Pancreas (tissue), 10 donors: ENCODE measurements at places on chromosomes 7 and 10.

GRCh38 chr10:78630944-78631838, 437.6 kb upstream of the ZMIZ1 start:
- no peak for DNase-seq

GRCh38 chr10:24483701-24484100, 240.0 kb downstream of the ARHGAP21 start:
- DNase-seq = no peak

DNA sequence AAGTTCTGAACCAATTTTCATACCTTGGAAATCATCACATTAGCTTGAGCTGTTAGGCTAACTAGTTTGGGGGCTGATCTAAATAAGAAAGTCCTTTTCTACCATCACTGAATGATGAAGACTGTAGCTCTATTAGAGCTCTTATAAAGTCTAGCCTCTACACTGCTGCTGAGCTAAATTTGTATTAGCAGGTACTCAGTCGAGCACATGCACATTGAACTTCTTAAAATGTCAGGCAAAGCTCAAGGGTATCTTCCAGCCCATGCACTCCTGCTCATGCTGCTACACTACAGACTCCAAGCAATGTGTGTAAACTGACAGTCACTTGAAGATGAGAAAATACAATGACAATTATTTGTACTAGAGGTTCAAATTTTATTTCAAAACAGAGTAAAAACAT, 158.8 kb upstream of the TMEM229A start:
- no peak for DNase-seq

DNA sequence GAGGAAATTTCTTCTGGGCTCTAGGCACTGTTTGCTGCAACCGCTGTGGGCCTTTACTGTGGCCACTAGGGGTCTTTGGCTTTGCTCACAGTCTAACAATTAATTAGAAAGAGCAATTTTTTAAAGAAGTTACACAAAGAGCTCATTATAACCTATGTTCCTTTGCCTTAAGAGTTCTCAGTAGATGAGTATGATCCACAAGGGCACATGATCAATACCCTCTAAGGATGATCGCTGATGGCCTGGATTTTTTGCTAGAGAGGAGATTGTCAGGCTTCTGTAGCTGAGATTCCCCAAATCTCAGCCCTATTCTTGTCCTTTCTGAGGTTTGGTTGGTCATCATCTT, 80.8 kb upstream of the RHOBTB1 start:
- DNase-seq = no peak

GRCh38 chr10:129710510-129710847, 243.4 kb downstream of the MGMT start:
- no peak for DNase-seq

DNA sequence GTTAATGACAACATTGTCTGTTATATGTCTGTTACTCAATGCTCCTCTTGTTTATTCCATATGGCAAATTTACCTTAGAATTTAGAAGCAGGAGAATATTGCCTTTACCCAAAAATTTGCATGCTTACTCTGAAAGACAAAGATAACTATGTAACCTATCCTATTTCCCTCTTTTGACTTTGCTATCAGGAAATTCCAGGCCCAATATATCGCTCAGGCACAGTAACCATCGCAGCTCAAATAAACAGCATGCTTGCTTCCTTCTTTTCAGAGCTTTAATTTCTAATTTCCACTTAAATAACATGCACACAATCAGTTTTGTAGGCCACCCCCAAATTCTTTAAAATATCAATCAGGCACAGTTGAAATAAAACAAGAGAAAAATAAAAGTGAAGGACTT, 57.8 kb downstream of the EBLN1 start:
- no peak for DNase-seq

GRCh38 chr7:24368161-24368560, 84.2 kb downstream of the NPY start:
- no peak for DNase-seq

DNA sequence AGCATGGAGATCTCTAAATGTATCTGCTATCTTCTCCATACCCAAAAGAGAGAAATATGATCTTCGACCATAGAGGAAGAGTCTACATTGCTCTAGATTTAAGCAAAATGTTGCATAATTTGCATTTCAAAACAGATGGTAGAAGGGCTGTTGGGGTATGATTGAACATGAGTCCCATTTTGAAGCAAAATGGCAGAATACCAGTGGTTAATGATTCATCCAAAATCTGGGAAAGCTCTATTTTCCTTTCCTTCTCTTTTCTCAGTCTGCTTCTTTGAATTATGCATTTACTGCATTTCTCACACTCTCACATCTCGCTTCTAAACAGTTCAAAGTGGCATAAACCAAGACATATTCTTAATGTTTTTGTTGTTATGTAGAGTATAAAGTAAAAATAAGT, 178.5 kb downstream of the MACC1 start:
- no peak for DNase-seq

- DNase-seq = peak; percentile 16
These were observed 1214.1 kb downstream of the SORCS1 start for GRCh38 chr10:105950410-105950809.

DNA sequence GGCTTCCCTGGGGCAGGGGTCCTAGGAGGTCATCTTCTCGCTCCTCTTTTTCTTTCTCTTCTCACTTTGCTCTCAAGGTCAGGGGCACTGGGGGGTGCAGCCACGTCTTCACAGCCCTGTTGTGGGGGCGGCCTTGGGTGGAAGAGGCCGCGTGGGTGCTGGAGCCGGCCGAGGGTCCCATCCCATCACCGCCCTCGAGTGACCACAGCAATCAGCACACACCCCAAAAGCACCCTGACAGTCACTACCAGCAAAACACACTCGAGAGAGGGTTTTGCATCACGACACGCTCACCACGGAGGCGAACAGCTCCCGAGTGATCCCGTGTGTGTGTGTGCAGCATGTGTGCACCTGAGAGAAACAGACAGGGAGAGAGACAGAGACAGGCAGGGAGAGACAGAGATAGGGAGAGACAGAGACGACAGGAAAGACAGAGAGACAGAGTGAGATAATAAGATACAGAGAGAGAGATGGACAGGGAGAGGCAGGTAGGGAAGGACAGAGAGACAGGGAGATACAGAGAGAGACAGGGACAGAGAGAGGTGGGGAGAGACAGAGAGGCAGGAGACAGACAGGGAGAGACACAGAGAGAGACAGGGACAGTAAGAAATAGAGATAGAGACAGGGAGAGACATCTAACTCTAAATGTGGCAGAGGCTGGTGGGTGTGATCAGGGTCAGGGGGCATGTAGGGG, 100.9 kb downstream of the WDR37 start:
- DNase-seq = no peak

DNA sequence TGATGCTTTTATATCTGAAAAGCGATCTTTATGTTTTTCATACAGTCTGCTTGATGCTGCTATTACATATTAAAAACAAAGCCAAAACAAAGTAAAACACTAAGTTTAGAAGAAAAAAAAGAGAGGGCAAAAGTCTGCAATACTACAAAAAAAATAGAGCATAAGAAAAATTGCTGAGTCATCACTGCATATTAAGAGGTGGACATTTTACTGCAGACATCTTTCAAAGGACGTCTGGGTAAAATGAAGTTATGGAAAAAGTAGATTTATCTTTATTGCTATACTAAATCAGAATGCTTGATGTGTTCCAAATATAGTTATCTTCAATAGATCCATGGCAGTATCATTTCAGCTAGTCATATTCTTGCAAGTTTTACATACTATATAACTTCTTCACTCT, 172.0 kb downstream of the MAGI2 start:
- no peak for DNase-seq

GRCh38 chr7:9557853-9558252, 1124.4 kb downstream of the NXPH1 start:
- DNase-seq = no peak

GRCh38 chr10:21468086-21468485, 57.4 kb downstream of the SKIDA1 start:
- no peak for DNase-seq

GRCh38 chr7:32091608-32092210, 21.5 kb upstream of the PDE1C start:
- no peak for DNase-seq

DNA sequence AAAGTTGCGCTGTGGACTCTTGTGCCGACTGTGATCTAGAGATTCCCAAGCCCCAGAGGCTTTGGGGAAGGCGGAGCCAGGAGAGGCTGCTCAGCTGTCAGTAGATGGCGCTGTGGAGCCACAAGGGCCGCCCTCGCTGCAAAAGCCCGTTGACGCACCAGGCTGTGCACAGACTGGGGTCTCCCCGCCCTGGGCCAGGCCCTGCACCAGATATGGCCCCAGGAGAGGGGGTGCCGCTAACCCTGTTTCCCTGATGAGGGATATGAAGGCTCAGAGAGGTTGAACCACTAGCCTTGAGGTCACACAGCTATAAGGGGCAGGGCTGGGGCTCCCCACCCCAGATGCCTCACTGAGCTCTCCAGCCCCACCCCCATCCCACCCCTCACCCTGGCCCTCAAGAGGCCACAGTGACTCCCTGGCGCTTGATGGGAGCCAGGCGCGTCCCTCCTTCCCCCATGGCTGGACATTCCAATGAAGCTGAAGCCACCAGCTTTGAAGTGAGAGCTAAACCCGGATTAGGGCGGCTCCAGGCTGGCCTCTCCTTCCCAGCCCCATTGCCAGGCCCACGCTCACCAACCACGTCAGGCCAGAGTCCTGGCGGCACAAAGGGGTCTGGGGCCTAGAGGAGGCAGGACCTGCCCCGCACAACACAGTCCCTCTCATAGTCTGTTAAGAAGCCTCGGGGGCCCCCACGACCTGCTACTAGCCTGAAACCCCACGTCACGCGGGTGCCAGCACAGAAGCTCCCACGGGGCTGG, 26.4 kb downstream of the MYL10 start:
- DNase-seq = peak; percentile 92

- no peak for DNase-seq
These were observed 259.4 kb upstream of the SORCS1 start for GRCh38 chr10:107423903-107424302.

GRCh38 chr7:42935861-42936260, 3.7 kb downstream of the MRPL32 start:
- DNase-seq = no peak

DNA sequence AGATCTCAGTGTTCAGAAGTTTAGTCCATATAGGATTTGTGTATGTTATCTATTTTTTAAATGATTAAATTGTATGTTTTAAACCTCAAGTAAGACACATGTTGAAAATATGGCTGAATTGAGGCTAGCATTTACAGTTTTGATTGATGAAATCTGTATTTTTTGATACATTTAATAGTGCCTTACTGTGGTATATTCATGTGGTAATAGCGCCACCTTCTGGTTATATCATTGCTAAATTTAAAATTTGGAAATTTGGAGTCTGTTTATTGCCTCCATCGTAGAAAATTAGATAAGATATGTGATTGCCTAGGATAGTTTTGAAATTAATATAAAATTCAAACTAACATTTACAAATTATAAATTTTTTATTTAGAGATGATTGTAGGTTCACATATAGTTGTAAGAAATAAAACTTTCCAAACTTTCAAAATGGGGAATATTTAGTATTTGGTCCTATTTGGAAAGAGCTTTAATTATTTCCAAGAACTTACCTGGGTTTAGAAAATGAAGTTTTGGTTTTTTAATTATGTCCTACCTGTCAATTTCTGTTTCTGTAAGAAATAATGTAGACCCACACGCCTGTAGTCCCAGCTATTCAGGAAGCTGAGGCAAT, 19.1 kb upstream of the ARMS2 start:
- DNase-seq = no peak

DNA sequence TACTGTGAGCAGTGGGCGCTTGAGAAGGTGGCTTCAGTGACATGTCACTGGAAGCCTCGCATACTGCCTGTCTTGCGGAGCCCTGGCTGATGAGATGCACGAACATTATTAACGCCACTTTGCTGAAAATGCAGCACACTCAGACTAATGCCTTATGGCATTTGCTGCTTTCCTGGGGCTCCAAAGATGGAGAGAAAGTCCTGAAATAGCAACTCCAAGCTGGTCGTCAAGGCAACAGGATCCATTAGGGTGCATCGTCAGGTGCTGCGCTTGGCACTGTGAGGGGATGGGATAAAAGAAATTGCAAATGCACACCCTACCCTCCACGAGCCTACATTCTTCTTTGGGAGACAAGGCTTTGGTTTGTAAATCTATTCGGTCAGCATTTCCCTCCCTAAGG, 592.5 kb downstream of the TYW1 start:
- DNase-seq = no peak

GRCh38 chr7:2968616-2969397, 74.9 kb downstream of the CARD11 start:
- no peak for DNase-seq

DNA sequence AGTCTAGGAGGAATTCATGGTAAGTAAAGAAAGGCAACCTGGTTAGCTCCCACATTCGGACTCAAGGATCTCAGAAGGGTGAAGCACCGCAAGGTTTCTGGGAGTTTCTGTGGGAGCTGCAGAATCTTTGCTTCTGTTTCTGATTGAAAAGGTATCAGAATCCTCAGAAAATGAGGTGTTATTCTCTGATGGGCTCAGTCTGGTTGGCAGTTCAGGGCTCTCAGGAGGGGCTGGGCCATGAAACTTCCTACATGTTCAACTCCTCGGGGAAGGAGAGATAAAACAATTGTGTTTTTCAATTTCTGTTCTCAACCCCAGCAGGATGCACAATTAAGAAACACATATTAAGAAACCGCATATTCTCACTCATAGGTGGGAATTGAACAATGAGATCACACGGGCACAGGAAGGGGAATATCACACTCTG, 9.1 kb downstream of the OR2A7 start:
- DNase-seq = no peak

DNA sequence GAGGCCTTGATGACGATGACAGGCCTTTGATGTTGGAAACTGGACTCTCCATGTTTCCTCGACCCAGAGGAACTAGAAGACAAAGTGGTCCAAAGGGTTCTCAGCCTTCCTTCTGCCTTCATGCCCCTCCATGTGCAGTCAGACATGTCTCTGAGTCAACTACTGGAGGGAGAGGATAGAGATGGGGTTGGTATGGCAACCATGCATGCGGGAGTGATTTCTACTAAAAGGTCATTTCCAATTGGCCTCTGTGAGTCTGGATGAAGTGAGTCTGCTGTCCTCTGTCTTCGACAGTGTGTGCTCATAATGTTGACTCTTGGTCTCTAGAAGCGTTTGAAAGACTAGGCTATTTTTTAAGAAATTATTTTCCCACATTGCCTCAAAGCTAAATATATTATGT, 29.2 kb downstream of the STK17A start:
- DNase-seq = no peak

DNA sequence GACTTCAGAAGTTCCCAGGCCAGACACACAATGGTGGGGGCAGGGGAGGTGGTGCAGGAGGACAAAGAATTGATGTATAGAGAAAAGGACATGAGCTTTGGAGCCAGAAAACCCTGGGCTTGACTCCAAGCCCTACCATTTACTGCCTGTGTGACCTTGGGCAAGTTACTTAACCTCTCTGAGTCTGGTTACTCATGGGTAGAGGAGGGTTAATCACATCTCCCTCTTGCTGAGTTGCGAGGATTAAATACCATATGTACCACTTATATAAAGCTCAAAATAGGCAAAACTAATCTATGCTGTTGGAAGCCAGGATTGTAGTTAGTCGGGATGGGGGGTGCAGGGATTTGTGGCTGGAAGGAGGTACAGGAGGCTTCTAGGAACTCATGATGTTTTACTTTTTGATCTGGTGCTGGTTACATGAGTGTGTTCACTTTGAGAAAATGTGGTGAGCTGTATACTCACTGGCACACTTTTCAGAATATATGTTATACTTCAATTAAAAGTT, 106.8 kb downstream of the SLIT1 start:
- DNase-seq = no peak

GRCh38 chr10:20457649-20458048, 439.5 kb downstream of the NEBL start:
- no peak for DNase-seq
